ENCODE measurements at places on chromosomes 5 and 9. TPM values are rescaled to one million over a fixed set of nuclear protein-coding genes. Genes with fewer than 3 reads are reported as not detected.

SLC1A3 gene
- 61.1 TPM for total RNA-seq

MSX2 gene
- 10.9 TPM for total RNA-seq

OR1Q1 gene
- not detected for total RNA-seq

LEAP2 gene
- 0.79 TPM for total RNA-seq

RAPGEF6 gene
- total RNA-seq, result 30.8 TPM

CORO2A gene
- total RNA-seq, result 2.3 TPM

OBP2B gene
- 0.30 TPM for total RNA-seq

GARNL3 gene
- total RNA-seq, result 51.1 TPM

FAM81B gene
- total RNA-seq, result 0.49 TPM

GABBR2 gene
- 0.39 TPM for total RNA-seq

LPAR1 gene
- total RNA-seq, result 47.3 TPM
